ENCODE measurements at places on chromosomes 1 and 21.

- DNase-seq = no peak
Measured at GRCh38 chr1:243554686-243555085, 295.4 kb downstream of the AKT3 start.

DNA sequence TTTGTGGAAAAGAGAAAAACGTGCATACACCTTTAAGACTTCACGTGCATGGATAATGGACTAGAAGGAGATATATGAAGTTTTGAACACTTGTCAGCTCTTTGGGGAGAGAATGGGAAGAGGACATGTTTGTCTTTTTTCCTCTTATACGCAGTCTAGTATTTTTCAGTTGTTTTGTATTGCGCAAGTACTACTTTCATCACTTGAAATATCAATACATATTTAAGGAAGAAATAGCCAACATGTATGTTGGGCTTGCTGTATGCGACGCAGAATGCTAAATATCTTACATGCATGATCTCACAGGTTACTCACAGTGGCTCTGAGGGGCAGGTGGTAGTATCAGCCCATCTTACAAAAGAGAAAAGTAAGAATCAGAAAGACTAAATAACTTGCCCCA is 176.5 kb upstream of the RUNX1 start:
- DNase-seq = no peak

- DNase-seq = no peak
Measured at GRCh38 chr1:156748670-156749418, 2.6 kb downstream of the HDGF start.

DNA sequence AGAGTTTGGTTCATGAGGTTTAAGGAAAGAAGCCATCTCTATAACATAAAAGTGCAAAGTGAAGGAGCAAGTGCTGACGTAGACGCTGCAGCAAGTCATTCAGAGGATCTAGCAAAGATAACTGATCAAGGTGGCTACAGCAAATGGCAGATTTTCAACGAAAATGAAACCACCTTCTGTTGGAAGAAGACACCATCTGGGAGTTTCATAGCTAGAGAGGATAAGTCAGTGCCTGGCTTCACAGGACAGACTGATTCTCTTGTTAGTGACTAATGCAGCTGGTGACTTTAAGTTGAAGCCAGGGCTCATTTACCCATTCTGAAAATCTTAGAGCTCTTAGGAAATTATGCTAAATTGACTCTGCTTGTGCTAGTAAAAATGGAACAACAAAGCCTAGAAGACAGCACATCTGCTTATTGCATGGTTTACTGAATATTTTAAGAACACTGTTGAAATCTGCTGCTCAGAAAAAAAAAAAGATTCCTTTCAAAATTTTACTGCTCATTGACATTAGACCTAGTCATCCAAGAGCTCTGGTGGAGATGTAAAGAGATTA is 10.5 kb downstream of the MAEL start:
- DNase-seq = no peak

DNA sequence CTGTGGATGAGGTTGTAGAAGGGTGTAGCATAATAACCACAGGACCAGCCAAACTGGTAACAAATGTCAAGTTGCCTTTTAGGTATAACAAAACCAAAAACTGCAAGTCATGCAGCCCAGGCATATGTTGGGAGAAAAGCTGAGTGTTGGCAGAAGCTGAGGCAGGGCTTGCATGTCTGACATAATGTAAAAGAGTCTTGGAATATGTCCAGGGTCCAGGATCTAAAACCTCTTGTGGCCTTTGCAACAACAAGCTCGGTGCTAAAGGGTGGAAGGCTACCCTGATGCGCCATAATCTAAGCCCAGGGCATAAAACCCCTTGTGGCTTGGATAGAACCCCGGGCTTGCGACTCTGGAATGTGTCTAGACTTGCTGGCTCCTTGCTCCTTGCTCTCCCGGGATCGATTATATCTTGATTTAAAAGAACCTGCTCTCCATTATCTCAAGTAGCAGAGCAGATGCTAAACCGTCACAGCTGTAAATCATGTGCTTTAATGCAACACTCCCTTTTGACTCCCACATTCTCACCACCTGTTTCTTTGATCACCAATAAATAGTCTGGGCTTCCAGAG is 26.5 kb upstream of the SLC35A3 start:
- DNase-seq = no peak

GRCh38 chr21:29182691-29183092 is 52.2 kb downstream of the MAP3K7CL start:
- DNase-seq = no peak

DNA sequence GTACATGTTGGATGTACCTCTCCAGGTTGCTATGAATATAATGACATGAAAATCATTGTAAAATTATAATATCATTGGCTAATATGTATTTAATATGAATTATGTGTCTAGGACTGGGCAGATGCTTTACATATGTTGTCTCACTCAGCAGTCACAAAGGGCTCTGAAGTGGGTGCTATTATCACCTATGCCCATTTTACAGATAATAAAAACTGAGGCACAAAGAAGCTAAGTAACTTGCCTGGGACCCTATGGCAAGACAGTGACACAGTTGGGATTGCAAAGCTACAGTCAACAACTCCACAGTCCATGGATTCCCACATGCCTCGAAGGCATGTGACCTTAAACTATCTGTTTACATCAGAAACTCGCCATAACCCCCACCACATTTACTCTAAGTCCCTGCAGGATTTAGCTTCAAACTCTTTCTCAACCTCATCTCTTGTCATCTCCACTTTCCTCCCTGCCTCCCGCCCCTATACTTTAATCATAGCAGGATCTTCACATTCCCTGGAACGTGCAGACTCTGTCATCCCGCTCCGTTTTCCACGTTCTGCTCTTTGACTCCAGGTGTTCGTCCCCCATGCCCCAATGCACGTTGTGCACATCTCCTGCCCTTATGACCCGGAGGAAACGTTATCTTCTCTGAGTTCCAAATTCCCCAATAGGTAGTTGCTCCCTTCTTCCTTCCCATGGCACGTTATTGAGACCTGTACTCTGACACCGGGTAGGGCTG is 143.0 kb upstream of the NRIP1 start:
- DNase-seq = no peak

DNA sequence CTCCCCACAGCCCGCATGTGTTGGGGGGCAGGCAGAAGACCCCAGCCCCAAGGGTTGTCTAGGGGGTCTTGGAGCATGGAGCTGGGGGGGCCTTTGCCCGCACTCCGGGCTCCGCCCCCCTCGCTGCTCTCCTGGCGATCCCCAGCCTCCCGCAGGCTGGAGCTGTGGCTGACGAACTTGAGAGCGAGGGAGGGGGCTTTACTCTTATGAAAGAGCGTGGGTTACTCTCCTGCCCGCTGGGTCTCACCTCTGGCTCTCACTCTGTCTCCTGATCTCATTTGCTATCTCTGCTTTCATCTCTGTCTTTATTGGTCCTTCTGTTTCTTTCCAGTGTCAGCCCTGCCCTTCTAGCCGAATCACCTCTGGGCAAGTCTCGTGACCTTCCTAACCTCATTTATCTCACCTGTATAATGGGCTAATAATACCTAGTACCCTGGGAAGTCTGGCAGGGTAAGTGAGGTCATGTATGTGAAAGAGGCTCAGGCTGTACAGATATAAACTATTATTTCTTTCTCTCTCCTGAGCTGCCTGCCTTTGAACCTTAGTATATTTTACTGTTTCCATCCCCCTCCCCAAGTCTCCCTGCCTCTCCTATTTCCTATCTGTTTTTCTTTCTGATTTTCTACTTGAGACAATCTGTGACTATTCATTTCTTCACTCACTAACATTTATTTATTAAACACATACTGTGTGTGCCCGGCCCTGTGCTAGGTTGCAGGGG is 731 bp downstream of the EFNA4 start:
- no peak for DNase-seq

DNA sequence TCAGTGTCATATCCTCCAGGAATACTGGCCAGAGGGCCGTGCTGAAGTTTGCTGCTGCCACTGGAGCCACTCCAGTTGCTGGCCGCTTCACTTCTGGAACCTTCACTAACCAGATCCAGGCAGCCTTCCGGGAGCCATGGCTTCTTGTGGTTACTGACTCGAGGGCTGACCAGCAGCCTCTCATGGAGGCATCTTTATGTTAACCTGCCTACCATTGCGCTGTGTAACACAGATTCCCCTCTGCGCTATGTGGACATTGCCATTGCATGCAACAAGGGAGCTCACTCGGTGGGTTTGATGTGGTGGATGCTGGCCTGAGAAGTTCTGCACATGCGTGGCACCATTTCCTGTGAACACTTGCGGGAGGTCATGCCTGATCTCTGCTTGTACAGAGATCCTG is 24.8 kb downstream of the MTR start:
- no peak for DNase-seq

DNA sequence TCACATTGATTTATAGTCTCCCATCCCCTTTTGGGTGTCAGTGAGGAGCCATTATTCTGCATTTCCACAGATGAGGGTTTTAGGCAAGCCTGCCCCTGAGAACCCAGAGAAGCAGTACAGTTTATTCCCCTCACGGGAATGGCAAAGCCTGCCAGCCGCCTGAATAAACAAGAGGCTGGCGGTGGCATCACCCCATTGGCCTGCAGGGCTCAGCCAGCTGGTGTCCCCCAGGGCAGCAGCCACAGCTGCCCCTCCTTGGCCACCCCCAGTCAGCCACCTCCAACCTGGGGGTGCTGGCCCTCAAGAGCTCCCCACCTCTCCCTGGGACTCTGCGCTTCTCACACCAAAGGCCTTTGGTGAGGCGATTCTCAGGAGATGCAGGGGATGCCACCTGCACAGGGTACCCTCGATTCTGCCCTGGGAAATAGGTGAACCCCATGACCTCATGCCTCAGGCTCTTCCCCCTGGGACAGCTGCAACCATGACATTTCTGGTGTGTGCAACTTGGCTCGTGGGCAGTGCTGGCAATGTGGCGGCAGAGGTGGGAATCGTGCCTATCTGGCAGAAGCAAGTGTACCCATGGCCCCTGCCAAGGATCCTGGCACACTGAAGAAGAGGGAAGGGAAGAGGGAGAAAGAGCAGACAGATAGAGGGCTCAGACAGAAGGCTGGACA is 14.0 kb downstream of the OLFML2B start:
- DNase-seq = no peak

DNA sequence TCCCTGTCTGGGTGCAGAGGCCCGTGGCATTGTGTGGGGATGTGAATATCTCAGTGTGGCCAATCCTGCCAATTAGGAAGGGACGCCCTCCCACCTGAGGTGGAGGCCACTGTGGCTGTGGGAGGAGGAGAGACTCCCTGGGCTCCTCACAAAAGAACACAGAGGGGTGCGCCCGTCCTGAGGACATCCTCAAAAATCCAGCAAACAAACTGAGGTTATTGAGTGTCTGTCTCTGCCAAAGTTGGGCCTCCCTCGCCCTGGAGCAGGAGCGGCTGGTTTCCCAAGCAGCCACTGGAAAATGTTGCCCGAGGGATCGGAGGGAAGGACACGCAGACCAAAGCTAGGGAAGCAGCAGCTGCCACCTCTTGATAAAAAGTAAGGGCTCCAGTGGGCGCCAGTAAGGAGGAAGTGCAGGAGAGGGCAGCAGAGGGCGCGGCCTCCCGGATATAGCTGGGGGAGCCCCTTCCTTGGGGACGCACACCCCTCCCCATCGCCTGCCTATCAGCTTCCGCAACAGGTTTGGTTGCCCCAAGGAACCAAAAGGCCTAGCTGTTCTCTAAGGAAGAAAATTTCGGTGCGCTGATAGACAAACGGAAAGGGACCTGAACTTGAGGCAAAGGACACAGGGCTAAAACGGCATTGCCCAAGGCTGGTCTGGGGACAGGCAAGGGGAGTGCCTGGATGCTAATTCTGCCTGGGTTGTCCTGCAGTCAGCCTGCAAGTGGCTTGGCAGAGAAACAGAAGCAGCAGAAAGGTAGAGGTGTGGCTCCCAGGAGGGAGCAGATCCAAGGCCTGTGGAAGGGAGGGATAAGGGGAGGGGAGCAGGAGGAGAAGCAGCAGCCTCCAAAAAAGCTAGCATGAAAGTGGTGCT is 1.7 kb upstream of the GRIK3 start:
- DNase-seq = no peak

DNA sequence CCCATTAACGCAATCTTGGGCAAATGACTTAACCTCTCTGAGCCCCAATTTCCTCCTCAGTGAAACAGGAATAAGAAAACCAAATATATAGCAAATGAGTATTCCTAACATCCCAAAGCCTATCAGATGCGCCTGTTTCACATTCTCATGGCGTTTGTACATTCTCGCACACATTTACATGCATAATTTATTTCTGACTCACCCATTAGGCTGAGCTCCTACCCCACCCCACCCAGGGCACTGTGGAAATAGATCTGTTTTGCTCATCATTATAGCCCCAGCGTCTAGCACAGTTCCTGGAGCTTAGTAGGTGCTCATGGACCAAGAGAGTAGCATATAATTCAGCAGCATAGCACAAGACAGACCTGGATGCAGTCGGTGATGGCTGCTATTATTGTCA is 146.1 kb upstream of the VANGL1 start:
- no peak for DNase-seq

DNA sequence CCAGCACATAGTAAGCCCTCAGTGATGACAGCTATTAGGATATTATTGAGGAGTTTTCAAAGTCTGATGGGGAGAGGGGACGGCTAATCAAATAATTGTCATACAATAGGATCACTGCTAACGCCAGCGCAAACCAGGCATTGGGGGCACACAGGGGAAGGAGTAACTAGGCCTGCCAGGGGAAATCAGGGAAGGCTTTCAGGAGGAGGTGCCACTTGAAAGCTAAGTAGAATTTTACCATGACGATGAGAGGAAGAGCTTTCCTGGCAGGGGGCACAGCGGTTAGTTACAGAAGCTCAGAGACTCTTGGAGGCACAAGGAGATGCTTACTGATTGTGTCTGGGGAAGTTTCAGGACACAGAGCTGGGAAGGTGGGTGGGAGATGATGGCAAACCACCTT is 47.2 kb upstream of the LAPTM5 start:
- DNase-seq = no peak

DNA sequence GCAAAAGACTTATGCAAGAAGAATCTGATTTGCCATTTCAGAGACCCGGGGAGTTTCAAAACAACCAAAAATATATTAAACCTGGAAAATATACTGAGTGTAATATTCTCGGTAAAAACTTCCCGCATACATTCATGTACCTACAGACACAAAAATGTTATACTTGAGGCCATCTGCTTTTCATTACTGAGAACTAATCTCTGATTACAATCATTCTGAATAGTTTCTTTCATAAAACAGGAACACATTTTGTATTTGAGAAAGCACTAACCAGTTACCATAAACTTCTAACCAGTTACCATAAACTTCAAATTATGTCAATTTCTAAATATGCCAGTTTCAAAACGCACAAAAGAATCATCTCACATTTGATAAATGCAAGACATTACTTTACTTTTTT is 7.8 kb downstream of the ZNHIT6 start:
- DNase-seq = no peak

GRCh38 chr1:37767488-37767887 is 2.6 kb upstream of the EPHA10 start:
- no peak for DNase-seq

- DNase-seq = no peak
Measured at GRCh38 chr1:107122225-107122624, 18.6 kb upstream of the NTNG1 start.

DNA sequence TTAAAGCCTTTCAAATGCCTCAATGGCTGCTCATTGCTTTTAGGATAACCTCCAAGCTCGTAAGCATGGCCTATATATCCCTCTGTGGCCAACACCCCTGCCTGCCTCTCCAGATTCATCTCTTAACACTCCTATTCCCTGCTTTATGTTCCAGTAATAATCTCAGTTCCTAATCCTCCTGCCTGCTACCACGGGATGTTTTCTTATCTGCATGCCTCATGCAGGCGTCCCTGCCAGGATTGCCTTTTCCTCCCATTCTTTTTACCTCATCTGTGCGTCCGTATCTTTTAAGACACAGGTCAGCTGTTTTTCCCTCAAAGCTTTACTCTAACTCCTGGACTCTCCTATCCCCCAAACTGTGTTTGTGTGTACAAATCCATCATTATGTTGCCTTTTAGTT is 36.1 kb downstream of the ZBTB40 start:
- no peak for DNase-seq

GRCh38 chr1:84164567-84165021 is 20.5 kb downstream of the PRKACB start:
- no peak for DNase-seq

All from CD4-positive, alpha-beta T cell treated with Interleukin-15 for 4 hours (primary cell).